NCI-H1092 (cell line): ENCODE measurements at places on chromosomes 11 and 22.

- DNase-seq, result no peak
Observed at GRCh38 chr22:35330258-35330861, 30.7 kb downstream of the TOM1 start.

- DNase-seq, result no peak
Observed at GRCh38 chr11:131759140-131759539, 388.7 kb downstream of the NTM start.

GRCh38 chr11:32374261-32374711 is 61.1 kb downstream of the WT1 start:
- DNase-seq, result no peak

DNA sequence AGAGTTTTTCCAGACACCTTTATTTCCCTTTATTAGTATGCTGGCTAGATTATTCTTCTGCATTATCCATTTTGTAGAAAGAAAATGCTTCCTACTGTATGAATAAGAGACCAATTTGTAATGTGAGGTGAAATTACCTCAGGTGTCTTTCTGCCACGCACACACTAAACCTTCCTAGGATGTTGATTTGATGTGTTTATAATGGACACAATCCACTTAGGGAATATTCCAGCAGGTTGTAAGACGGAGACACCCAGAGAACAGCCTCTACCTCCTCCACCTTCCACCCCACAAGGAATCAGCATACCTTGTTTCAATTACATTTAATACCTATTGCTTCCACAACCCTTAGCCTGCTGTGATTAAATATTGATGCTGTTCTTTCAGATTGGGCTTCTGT is 379.1 kb upstream of the KIRREL3 start:
- no peak for DNase-seq

- DNase-seq, result no peak
Observed at GRCh38 chr11:75779960-75780359, 11.4 kb downstream of the DGAT2 start.

DNA sequence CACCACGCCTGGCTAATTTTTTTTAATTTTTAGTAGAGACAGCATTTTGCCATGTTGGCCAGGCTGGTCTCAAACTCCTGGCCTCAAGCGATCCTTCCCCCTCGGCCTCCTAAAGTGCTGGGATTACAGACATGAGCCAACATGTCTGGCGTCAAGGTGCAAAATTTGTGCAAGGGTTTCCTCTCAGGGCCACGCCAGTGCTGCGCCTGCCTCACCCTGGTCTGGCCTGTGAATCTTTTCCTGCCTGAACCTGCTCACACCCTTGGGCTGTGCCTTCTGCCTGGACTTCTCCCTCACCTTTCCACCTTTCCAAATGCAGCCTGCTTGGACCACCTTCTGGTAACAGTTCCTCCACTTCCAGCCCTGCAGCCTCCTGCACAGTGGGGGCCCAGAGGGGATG is 43.4 kb downstream of the MCM5 start:
- no peak for DNase-seq

- no peak for DNase-seq
Observed at GRCh38 chr22:47115921-47116320, 353.5 kb downstream of the TBC1D22A start.

GRCh38 chr11:70498171-70498571 is 99.8 kb downstream of the CTTN start:
- DNase-seq, result no peak

GRCh38 chr22:21451545-21452520 is 15.4 kb upstream of the TMEM191C start:
- DNase-seq, result no peak

DNA sequence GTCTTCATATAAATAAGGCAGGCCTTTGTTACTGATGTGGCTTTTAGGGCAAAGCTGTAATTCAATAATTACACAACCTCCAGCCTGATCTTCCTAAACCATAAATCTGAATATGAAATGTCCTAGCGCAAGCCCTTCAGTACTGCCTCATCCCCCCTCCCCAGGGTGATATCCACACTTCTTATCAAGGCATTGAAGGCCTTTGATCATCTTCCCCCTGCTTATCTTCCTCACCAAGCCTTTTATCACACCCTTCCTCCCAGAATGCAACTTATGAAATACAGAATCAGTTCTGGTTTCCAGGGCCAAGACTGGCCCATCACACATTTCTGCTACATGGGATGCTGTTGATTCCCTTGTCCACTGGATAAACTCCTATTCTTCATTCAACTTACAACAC is 12.1 kb downstream of the SPON1 start:
- DNase-seq, result no peak

- DNase-seq, result no peak
Observed at GRCh38 chr22:25753252-25753651, 11.3 kb downstream of the MYO18B start.

DNA sequence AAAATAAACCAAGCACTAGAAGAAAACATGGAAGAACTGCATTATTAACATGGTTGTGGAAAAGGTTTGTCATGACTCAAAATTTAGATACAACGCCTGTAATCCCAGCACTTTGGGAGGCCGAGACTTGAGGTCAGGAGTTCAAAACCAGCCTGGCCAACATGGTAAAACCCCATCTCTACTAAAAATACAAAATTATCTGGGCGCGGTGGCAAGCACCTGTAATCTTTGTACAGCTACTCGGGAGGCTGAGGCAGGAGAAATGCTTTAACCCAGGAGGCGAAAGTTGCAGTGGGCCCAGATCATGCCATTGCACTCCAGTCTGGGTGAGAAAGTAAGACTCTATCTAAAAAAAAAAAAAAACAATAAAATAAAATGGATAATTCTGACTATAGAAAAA is 23.7 kb downstream of the GNB1L start:
- DNase-seq, result no peak

GRCh38 chr22:37485395-37486223 is 575 bp downstream of the MFNG start:
- DNase-seq, result no peak

- DNase-seq, result no peak
Observed at GRCh38 chr22:37202716-37203115, 9.6 kb downstream of the SSTR3 start.

- no peak for DNase-seq
Observed at GRCh38 chr22:30238136-30238535, 8.4 kb downstream of the LIF start.

GRCh38 chr11:130560000-130560780 is 111.7 kb downstream of the ADAMTS15 start:
- no peak for DNase-seq

DNA sequence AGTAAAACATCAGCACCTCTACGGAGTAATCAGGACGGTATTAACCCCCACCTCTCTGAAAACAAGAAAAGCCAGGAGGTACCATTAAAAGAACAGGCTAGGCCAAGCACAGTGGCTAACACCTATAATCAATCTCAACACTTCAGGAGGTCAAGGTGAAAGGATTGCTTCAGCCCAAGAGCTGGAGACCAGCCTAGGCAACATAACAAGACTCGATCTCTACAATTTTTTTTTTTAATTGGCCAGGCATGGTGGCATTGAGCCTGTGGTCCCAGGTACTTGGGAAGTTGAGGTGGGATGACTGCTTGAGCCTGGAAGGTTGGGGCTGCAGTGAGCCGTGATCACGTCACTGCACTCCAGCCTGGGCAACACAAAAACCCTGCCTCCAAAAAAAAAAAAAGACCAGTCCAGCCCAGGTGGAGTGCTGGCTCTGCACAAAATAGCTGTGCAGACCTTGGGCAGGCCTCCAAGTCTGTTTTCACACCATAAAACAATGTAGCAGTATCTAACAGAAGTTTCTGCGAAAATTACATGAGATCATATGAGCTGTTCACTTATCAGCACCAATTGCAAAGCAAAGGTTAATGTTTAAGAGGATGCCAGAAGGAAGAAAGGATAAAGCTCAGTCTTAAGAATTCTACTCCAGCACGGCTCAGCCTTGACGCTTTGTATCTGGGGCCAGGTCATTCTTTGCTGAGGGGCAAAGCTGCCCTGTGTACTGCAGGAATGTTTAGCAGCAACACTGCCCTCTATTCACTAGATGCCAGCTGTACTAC is 14.8 kb downstream of the CHKA start:
- DNase-seq, result no peak

- peak; percentile 79 for DNase-seq
Observed at GRCh38 chr11:123707606-123708205, 33.8 kb downstream of the ZNF202 start.

DNA sequence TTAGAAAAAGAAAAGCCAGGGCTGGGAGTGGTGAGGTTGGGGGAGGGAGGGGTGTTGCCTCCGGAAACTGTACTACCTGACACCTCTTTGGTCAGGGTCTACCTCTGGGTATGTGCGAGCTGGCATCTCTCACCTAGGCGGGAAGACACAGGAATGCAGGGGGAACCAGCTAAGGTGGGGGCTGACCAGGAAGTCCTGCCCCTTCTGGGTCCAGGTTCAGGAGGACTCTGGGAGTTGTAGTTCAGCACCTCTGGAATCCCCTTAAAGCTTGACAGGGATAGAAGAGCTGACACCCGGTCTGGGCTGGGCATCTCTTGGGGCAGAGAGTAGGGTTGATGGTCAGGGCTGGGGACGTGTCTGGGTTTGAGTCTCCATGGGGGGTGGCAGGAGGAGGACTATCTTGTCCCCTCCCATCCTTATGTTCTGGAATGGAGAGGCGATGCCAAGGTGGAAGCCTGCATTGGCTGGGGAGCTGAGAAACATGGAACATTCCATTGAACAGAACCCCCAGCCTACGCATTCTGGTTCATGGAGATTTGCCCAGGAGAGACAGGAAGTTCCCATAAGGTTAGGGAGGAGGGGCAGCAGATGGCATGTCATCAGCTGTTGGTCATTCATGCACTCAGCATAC is 2.1 kb upstream of the KIAA1671 start:
- DNase-seq, result no peak

GRCh38 chr11:48033918-48034341 is 53.6 kb downstream of the PTPRJ start:
- no peak for DNase-seq

DNA sequence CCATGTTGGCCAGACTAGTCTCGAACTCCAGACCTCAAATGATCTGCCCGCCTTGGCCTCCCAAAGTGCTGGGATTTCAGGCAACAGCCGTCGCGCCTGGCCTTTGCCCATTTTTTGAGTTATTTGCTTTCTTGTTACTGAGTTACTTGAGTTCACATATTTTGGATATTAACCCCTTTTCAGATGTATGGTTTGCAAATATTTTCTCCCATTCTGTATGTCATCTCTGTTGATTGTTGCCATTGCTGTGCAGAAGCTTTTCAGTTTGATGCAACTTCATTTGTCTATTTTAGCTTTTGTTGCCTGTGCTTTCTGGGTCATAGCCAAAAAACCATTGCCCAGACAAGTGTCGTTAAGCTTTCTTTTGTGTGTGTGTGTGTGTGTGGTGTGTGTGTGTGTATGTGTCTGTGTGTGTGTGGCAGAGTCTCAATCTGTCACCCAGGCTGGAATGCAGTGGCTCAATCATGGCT is 6.8 kb downstream of the TSGA10IP start:
- no peak for DNase-seq

DNA sequence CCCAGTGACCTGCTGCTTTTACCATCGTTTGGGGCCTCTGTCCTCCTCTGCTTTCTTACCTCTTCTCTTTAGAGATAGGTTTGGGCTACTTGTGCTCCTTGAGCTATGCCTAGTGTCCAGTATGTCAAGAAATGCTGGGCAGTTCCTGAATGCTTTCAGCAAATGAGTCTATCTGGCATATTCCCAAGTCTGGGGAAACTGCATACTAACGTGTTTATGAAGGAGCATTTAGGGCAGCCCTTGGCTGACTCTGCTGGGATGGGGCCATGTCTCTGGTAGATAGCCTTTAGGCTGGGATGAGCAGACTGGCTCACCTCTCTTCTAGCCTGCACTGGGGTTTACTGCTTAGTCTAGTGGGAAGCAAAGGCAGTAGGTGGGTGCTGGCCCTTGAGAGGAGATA is 43.7 kb upstream of the SUSD2 start:
- DNase-seq, result no peak

DNA sequence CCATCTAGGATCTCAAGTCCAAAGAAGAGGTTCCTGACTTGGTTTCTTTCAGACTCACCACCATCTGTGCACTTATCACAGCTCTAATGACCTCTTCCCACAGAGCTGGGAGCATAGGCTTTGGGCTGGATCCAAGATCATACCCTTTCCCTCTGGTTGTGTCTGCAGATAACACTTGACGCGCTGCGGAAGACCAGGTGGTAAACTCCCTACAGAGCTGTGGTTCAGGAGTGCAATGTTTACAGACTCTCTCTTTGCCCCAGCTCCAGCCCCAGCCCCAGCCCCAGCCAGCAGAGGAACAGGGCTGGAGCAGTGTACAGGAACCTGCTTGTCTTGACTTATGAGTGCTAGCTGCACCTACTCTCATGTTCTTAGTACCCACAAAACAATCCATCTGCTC is 274.4 kb upstream of the SYN3 start:
- peak; percentile 68 for DNase-seq

GRCh38 chr11:66285250-66285947 is 3.5 kb downstream of the YIF1A start:
- no peak for DNase-seq

- DNase-seq, result no peak
Observed at GRCh38 chr11:28476049-28476448, 367.9 kb downstream of the METTL15 start.

- no peak for DNase-seq
Observed at GRCh38 chr22:39472570-39473556, 16.1 kb downstream of the MGAT3 start.
